Right cardiac atrium (tissue), 5 donors: ENCODE measurements at places on chromosomes 11 and 22. TPM values are rescaled to one million over a fixed set of nuclear protein-coding genes. Genes with fewer than 3 reads are reported as not detected.

Gene MOV10L1
- 0.53 TPM for total RNA-seq

- DNase-seq: no peak
These were observed 7.4 kb upstream of the PELI3 start for GRCh38 chr11:66459138-66459778.

- DNase-seq: no peak
These were observed 365.3 kb downstream of the CTTN start for GRCh38 chr11:70763606-70764005.

- DNase-seq: peak; percentile 43
These were observed 2.6 kb downstream of the NPTXR start for GRCh38 chr22:38841211-38841610.

GRCh38 chr11:27184458-27185312 lies 144.1 kb downstream of the BBOX1 start:
- DNase-seq: no peak

DNA sequence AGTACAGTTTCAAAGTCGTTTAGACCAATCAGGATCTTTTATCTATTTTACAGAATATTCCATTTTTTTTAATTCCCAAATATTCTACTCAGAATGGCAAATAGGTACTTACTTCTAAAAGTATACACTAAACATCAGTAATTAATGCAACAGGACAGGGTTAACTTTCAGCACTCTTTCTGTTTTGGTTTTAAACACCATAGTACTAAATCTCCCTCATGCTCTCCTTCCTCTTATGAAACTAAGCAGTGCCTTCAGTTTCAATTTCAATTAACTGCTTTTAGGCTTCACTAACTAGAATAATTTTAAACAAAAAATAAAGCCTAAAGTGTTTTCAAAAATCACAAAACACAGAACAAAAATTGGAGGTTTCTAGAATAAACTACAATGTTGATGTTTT lies 57.9 kb downstream of the NOX4 start:
- DNase-seq: no peak

- DNase-seq: peak; percentile 90
These were observed 74.9 kb upstream of the HORMAD2 start for GRCh38 chr22:30005213-30005857.
